GF-D8 (cell line): ENCODE measurements at places on chromosomes 1 and 21.

DNA sequence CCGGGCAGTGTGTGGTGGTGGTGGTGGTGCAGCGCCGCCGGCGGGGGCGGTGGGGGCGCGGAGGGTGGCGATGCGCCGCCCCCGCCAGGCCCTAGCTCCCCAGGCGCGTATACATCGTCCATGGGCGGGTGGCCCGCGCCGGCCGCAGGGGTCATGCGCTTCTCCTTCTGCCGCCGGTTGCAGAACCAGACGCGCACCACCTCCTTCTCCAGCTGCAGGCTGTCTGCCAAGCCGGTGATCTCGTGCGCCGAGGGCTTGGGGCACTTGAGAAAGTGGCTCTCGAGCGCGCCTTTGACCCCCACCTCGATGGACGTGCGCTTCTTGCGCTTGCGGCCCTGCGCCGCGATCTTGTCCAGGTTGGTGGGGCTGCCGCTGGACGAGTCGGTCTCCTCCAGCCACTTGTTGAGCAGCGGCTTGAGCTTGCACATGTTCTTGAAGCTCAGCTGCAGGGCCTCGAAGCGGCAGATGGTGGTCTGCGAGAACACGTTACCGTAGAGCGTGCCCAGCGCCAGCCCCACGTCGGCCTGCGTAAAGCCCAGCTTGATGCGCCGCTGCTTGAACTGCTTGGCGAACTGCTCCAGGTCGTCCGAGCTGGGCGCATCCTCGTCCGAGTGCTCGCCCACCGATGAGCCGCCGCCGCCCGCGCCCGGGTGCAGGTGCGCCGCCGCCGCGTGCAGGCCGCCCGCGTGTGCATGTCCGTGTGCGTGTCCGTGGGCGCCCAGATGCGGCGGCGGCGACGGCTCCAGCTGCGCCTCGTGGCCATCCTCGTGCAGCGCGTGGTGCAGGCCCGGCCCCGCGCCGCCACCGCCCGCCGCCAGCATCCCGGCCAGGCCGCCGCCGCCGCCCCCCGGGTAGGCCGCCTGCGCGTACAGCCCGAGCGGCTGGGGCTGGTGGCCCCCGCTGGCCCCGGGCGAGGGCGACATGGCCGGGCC, 926 bp downstream of the POU3F1 start:
- DNase-seq = no peak

- no peak for DNase-seq
These were observed at the start of gene CAPN8 for GRCh38 chr1:223665592-223666312. CAPN8 (minus strand) TSS chr1:223665701; CDS start chr1:223665646, 55 bp downstream.

DNA sequence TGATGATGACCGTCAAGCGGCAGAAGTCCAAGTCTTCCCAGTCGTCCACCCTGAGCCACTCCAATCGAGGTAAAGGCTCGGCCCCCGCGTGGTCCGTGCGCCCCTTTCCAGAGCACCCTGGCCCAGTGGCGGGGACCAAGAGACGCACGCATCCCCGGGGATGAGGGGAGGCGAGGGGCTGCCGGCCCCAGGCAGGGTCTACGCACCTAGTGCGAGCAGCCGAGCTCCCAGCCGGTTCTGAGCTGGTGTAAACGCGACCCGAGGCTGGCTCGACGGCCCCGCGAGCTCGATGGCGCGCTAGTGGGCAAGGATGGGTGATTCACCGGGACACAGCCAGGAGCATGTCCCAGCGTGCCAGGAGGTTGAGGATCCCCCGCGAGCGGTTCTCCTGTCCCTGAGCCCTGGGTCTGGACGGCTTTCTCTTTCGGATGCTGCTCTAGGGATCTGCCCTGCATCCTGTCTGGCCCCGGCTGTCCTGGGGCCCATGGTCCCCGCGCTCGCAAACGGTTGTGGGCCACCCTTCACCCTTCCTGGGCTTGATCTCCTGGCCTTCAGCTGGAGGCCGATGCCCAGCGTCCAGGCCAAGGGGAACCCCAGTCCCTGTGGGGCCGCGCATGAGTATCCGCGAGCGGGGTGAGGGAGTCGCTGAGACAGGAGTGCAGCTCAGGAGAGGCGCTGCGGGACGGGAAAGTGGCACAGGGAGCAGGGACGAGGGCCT, 689 bp downstream of the PKP1 start:
- DNase-seq = no peak

DNA sequence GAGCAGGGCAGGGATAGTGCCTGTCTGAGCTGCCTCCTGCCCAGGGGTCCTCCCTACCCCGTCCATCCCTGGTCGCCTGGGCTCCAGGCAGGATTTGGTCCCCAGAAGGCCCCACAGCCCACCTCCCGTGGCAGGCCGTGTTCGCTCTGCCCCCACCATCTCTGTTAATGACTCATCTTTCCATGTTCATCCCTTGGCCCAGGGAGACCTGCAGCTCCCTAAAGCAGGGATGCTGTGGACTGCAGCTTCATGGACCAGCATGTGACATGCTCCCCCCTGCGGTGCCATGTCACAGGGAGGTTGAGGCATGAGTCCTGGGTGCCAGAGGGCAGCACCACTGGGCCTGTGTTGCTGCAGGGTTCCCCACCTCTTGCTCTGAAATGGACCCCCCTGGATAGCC, 26.8 kb downstream of the UBASH3A start:
- DNase-seq = no peak

DNA sequence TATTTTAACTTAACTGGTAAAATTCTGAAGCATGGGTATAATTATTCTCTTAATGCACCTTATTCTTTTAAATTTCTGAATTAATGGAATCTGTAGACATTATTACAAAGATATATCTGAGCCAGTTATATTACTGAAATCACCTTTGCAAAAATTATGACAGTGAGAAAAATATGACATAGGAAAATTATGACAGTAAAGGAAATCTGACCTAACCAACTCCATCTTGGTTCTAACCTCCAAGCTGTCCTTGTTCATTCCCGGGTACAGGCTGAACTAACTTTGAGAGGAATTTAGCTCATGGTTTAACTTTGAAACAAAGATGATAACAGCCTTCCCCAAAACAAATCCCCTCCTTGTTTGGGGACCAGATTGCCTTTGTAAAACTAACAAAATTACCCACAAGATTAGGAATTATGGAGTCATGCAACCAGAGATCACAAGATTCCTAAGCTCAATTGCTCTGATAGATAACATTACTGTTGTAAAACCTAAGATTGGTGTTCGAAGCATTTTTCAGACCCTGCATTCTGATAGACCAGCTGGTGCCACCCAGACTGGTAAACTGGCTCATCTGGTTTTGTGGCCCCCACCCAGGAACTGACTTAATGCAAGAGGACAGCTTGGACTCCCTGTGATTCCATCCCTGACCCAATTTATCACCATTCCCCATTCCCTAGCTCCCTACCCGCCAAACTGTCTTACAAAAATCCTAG, 9.4 kb upstream of the CD55 start:
- DNase-seq = no peak

DNA sequence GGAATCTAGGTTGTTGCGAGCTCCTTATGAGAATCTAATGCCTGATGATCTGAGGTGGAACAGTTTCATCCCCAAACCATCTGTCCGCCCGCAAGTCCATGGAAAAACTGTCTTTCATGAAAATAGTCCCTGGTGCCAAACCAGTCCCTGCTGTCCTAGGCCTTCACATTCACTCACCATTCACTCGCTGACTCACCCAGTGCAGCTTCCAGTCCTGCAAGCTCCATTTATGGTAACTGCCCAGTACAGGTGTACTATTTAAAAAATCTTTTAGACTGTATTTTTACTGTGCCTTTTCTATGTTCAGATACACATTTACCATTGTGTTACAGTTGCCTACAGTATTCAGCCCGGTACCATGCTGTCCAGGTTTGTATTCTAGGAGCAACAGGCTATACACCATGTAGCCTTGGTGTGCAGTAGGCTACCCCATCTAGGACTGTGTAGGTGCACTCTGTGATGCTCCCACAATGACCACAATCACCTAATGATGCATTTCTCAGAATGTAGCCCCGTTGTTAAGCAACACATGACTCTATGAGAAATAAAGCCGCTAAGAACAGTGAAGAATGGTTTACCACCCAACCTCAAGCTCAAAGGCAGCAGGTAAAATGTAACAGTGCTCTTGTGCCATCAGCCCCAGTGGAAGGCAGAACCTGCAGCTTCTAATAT, 2.4 kb downstream of the ECHDC2 start:
- DNase-seq = no peak

GRCh38 chr1:26373281-26373680, 731 bp upstream of the ZNF683 start:
- no peak for DNase-seq

- no peak for DNase-seq
These were observed 3.4 kb upstream of the CHI3L1 start for GRCh38 chr1:203189951-203190352.

- no peak for DNase-seq
These were observed 168.3 kb upstream of the DUSP10 start for GRCh38 chr1:221910222-221910621.

DNA sequence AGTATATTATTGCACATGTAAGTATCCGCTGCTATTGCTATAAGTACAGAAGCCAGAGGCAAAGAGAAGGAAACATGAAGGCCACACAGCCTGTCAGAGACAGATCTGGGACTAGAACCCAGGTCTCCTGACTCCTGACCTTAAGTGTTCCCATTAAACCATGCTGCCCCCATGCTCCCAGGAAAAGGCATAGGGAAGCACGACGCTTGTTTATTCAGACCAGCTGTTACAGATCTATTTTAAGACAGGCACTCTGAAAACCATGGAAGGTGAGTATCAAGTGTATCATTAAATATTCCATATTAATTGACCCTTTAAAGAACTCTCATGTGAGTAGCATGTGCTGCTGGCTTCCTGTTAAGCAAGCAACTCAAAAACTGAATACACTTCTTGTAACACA, 11.4 kb downstream of the VAV3 start:
- peak; percentile 40 for DNase-seq

DNA sequence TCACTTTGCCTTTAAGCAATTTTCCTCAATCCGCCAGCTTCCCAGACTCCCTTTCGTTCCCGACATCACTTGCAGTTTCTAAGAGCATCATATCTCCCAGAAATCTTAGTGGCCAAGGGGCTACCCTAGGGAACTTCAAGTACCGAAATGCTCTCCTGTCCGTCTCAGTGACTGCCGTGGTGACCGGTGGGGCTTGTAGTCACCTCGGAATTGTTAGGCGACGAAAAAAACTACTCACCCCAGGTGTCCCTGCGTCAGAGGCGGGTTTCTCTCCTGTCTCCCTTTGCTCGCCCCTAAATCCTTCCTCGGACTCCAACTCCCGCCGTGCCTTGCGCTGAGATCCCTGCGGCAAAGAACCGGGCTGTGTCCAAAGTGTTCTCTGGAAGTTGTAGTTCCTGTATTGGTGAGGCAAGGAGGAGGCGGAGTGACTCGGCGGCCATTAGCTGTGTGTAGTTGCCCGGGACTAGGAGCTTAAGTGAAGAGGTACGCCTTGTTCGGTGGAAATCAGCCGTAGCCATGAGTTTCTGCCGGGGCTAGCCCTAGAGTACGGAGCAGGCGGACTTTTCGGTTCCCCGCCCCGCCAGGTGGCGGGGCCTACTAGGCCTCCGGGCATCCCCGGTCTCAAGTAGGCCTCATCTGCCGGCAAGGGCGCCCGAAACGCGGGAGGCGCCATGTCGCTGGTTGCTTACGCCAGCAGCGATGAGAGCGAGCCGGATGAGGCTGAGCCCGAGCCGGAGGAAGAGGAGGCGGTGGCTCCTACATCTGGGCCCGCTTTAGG, at the start of gene PRCC:
Gene PRCC, plus strand, starts transcription at position 435 of the 778 bp plus-strand sequence. Its CDS starts 237 bp downstream, at position 672.
- peak; percentile 99 for DNase-seq

GRCh38 chr1:161727256-161727924, 6.0 kb downstream of the FCRLB start:
- no peak for DNase-seq

GRCh38 chr1:88847643-88848042, 43.7 kb downstream of the GTF2B start:
- no peak for DNase-seq

DNA sequence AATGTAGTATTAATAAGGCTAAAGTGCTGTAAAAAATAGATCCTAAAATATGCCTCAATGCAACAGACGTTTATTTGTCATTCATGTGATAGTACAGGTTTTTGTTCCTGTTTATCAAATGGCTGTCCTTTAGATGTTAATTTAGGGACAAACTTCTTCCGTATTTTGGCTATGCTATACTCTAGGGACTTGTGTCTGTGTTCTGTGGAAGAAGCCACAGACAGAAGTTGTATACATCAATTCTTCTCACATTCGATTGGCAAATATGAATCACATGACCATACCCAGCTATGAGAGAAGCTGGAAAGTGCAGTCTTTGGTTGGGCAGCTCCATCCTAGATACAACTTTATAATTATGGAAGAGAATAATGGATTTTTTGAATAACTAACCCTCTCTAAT, 232.7 kb upstream of the SNX7 start:
- DNase-seq = no peak

GRCh38 chr1:233614743-233615521, 1.0 kb downstream of the KCNK1 start:
- DNase-seq = no peak

GRCh38 chr21:40765811-40766210, 81.1 kb downstream of the DSCAM start:
- no peak for DNase-seq

DNA sequence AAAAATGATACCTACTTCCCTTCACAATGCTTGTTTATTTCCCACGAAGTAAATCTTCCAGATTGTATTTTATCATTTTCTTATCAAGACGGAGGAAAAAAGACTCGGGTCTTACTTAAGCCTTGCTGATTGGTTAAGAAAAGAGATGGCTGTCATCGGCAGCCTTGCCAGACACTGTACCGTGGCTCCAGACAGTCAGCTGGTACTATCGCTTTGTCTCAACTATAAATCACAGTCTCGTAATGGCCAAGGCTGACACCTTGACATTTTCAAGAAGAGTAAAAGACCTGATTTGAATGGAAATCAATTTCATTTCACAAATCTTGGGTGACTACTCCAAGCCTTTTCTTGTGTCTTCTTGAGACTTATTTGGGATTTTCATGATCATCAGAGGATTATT, 868.0 kb downstream of the USP25 start:
- DNase-seq = no peak

- no peak for DNase-seq
These were observed 77.5 kb downstream of the FNBP1L start for GRCh38 chr1:93525431-93525830.

DNA sequence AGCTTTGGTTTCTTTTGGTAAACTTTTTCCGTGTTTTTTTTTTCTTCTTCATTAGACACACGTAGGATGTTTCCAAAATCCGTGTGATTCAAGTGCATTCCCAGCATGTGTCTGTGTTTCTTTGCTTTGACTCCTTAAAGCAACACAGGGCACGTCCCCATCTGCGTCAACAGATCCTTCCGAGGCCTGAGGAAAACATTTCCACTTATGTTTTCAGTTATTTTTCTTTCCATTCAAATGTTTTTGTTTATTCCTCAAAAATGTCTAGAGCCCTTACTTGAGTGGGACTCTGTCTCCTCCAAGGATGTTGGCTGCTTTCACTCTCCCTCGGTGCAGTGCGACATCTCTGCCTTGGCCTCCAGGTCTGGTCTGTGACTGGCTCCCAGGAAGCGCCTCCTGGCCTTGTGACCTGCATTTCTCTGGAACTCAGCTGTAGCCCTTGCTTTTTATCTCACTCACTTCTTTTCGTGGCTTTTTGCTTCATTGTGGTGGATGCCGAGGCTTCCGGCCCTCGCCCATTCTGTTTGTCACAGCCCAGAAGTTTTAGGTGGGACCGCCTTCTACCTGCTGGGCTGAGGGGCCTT, 31.3 kb upstream of the SLC19A1 start:
- DNase-seq = no peak
